ENCODE measurements at places on chromosomes 11 and 22.

DNA sequence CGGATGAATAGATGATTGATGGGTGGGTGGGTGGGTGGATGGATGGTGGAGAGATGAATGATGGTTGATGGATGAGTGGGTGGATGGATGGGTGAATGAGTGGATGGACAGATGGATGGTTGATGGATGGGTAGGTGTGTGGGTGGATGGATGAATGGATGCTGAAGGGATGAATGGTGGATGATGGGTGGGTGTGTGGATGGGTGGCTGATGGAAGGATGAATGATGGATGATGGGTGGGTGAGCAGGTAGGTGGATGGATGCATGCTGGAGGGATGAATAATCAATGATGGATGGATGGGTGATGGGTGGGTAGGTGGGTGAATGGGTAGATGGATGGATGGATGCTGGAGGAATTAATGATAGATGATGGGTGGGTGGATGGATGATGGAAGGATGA is 40.5 kb downstream of the ANO1 start:
- DNase-seq = no peak

DNA sequence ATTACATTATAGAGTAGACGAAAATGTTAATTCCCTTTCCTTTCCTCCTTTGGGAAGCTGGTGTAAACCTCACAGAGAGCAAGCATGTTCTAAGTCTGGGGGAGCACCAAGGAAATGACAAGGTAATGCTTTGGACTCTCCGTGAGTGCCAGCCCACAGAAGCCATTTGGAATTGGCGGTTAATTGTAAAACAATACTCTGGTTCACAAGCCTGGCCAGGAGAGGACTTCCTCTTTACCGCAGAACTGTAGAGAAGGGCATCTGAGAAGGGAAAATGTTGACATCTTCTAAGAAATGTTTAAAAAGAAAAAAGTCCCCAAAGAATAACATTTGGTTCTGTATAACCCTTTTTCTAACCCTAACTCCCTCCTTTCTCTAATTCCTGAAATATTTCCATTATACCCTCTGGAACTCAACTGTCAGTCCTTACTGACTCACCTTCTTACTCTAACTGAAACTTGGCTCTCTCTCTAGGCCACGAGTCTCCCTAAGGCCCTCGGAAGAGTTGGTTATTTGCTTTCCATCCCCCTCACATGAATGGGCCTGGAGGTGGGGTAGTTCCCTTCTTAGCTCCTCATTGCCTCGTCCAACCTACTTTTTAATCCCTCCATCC is 379.8 kb downstream of the SOX6 start:
- no peak for DNase-seq

GRCh38 chr22:37330200-37331033 is 48.1 kb downstream of the CYTH4 start:
- no peak for DNase-seq

DNA sequence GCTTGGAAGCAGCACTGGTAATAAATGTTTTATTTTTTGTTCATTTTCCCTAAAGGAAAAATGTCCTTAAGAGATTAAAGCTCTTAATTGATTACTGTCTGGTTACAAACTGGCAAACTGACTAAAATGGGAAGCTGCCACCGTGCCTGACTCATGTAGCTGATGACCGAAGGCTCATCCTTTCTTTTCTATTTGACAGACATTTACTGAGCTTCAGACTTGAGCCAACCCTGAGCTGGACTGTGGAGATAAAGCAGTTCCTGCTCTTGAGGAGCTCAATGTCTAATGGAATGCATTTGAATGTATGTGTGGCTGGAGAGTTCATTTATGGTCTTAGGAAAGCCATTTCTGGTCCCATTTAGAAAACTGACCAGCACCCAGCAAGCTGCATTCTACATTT is 91.3 kb downstream of the RNF169 start:
- DNase-seq = no peak

DNA sequence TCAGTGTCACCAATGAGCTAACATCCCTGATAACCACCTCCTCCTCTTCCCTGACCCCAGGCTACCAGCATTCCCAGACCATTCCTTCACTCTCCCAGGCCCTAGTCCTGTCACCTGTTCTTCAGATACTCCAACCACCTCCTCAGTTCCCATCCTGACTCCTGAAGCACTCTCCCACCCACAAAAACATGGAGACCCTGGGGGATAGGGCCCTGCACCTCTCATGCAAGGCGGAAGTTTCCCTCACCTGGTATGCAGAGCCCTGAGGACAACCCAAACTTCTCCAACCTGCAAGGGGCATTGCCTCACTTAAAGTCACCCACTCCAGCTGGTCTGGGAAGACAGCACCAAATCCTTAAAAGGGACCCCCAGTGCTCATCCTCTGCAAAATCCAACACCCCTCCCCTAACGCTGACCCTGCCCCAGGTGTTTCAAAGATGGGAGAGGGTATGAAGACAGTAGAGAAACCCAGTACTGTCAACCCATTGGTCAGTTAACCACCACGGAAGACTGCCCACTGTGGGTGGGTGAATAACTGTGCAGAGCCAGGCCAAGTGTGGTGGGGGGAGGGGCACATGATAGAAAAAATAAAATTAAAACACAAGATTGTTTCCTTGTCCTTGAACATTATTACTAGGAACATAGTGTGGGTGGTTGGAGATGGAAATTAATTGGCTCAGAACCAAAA is 1.4 kb downstream of the TNKS1BP1 start:
- no peak for DNase-seq

DNA sequence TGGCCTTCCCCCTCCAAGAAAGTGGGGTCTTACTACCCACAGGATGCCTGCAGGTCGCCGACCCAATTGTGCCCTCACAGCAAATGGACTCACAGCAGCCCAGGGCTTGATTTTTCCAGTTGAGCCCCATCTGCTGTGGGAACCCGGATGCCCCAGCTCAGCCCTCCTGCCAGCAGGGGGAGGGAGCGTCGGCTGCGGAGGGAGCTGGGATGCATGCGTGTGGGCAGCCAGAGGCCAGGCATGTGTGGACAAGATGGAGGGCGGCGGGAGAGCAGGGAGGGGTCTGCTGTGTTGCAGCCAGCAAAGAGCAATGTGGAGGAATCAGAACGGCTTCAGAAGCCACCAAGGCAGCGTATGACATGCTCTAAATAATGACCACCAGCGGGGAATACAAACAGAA is 41.0 kb upstream of the EIF3D start:
- no peak for DNase-seq

DNA sequence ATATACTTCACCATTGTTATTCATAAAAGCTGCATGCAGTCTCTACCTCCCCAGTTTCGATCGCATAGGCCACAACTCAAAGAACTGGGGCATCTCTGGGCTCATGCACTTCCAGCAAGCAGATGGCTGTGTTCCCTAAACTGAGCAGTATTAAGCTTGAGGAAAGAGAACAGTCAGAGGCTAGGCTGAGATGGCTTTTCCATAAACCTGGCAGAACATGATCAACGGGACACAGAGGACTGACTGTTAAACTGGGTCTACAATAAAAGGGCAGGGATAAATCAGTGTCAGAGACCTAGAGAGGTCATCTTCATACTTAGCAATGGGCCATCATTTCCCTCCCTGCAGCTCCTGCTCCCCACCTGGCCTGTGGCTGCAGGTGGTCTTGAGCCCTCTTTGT is 171.0 kb upstream of the NECTIN1 start:
- DNase-seq = no peak

DNA sequence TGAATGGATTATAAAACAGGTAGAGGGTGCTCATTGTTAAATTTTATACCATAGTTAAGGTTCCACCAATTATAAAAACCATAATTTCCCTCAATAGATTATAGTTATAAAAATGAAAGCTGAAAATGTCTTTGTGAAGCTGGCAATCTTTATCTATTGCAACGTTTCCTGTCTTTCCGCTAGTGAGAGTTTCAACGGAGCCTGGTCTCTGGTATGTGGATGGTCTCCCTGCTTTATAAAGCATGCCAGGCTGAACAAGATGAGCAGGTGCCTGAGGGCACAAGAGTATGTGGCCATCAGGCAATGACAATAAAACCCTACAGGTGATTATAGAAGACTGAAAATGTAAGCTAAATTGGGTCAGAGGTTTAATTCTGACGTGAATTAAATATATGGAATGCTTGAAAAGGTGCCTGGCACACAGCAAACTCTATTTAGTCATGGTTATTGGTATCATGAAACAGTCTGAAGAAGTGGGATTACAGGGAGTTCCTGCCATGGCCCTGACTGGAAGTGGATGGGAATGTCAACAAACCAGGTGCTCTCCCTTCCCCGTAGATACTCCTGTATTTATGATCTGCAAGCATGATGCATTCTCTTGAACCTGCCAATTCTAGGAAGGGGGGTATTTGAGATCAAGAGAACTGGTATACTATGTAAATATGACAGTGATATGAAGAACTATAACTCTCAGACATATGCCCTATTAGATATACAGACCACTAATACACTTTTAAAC is 115.7 kb downstream of the ENTHD1 start:
- no peak for DNase-seq

GRCh38 chr22:23251445-23252093 is 71.3 kb downstream of the BCR start:
- DNase-seq = no peak

DNA sequence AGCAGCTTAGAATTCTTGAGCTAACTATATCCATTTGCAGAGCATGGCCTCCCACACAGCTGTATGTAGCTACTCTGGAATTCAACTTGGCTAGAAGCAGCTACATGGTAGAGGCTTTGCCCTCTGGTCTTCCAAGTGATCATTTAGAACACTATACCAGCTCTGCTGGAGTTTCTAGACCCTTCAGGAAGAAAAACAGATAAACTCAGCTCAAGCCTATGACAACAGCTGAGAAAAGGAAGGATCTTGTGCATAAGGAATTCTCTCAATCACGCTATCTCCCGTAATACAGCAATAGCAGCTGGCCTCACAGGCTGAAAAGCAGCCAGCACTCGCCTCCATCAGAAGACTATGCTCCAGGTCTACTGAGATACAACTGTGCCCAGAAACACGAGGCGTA is 50.6 kb upstream of the APOA1 start:
- DNase-seq = no peak

GRCh38 chr11:79078999-79079398 is 361.8 kb downstream of the TENM4 start:
- no peak for DNase-seq

GRCh38 chr11:85040166-85040565 is 587.0 kb downstream of the DLG2 start:
- DNase-seq = no peak

DNA sequence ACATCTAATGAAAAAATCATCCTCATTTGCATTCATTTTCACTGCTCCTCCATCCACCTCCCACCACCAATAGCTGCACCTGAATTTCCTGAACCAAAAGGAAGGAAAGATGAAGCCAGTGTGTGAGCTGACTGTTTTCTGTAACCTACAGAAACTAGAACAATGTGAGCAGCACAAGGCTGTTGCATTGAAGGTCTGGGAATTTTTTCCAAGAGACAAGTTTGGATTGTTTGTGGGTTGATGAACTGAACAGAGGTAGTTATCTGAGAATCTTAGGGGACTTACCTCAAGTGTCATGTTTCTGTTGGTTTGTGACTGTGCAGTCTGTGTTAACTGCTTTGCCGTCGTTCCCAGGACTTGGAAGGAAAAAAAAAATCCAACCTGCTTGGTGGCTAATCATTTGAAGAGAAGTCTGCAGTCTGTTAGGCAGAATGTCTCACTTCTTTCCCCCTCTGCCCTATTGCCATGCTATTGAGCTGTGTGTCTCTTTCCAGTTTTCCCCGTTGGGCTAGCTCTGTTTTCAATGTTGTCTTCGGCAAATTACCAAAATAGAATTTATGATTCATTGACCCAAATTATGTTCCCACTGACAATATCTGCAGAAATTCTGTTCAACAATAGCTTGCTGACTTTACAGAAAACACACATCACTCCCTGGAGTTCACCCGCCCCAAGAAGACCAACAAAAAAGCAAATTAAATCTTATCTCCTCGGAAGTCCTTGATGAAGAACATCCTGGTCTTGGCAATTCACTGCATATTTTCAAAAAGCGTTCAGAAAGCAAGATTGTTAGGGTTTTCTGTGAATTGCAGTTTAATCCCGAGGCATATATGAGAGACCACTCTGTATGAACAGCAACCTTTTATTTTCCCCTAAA is 76.0 kb downstream of the SC5D start:
- no peak for DNase-seq

- DNase-seq = no peak
These were observed 42.0 kb downstream of the SERPINH1 start for GRCh38 chr11:75603791-75604736.

DNA sequence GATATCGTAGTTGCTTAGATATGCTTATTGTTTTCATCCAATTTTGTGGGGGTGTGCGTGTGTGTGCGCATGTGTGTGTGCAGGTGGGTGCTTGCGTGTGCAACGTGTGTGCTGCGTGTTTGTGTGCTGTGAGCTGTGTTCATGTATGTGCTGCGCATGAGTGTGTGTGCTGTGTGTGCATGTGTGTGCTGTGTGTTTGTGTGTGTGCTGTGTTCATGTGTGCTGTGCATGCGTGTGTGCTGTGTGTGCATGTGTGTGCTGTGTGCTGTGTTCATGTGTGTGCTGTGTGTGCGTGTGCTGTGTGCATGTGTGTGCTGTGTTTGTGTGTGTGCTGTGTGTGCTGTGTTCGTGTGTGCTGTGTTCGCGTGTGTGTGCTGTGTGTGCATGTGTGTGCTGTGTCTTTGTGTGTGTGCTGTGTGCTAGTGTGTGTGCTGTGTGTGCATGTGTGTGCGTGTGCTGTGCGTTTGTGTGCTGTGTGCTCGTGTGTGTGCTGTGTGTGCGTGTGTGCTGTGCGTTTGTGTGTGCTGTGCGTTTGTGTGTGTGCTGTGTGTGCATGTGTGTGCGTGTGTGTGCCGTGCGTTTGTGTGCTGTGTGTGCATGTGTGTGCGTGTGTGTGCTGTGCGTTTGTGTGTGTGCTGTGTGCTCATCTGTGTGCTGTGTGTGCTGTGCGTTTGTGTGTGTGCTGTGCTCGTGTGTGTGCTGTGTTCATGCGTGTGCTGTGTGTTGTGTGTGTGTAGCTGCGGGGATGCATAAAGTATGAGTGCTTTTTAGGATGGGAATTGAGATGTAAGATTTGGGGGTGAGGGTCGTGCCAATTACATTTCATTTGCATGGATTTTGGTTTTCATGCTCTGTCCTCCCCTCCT is 7.6 kb downstream of the IGF2 start:
- DNase-seq = no peak

DNA sequence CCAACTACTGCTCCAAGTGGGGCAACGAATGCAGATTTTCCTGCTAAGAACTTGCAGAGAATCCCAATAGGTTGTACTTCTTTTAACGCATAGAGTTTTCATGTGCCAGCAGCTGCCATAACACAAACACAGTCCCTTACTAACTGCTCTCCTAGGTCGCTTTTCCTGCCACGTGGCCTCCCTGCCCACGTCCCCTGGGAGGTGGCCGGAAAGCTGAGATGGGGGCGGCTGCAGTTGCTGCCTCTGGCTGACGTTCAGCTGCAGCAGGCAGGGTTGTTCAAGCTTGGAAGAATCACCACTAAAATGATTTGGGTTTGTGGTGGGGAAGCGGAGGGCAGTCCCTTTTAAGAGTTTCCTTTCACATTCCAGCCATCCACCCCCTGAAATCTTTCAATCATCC is 39.3 kb downstream of the ZNF202 start:
- DNase-seq = no peak

GRCh38 chr11:76436020-76436419 is 8.8 kb upstream of the EMSY start:
- no peak for DNase-seq

- DNase-seq = no peak
These were observed 46.3 kb downstream of the IGLL1 start for GRCh38 chr22:23533771-23534191.
